Forelimb muscle (tissue), 1 donor: ENCODE measurements at places on chromosomes 1 and 21. TPM values are rescaled to one million over a fixed set of nuclear protein-coding genes. Genes with fewer than 3 reads are reported as not detected.

The LCE2C gene
- not detected for polyA plus RNA-seq

- DNase-seq = no peak
Measured at GRCh38 chr1:30539884-30540283, 183.5 kb downstream of the MATN1 start.

DNA sequence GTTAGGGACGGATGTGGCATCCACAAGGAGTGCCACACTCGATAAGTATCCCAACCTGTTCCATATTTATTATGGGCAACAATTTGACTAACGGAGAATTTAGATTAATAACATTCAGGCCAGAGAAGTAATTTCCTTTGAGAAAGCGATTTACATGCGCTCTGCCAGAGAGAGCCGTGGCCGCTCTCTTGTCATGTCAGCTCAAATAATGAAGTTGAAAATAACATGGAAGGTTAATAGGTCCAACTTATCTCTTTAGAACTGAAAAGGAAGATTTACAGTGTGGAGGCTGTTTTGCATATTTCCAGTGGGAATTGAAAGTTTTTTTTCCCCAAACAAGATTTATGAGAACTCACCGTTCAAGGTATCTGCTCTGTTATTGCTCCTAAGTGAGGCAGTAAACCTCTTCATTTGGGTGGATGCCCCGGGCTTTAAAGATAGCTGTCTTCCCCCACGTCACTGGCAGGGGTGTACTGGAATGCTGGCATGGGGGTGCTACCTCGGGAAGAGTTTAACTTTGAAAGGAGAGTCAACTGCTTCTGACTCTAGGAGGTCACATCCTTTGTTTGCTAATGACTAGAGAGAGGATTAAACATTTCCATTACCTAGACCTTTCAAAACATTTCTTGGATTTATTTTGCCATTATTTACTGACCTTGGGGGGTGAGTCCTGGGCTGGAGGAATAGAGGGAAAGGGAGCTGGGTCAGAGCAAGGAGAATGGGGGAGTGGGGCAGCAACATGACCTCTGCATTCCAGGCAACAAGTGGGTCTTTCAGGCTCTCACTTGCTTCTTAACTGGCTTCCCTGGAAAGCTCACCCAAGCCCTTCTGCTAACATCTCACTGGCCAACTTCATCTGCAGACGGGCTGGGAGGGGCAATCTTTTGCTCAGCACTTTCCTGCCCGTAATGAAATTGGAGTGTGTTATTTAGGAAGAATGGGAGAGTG is 204.2 kb downstream of the CAMTA1 start:
- DNase-seq = no peak

DNA sequence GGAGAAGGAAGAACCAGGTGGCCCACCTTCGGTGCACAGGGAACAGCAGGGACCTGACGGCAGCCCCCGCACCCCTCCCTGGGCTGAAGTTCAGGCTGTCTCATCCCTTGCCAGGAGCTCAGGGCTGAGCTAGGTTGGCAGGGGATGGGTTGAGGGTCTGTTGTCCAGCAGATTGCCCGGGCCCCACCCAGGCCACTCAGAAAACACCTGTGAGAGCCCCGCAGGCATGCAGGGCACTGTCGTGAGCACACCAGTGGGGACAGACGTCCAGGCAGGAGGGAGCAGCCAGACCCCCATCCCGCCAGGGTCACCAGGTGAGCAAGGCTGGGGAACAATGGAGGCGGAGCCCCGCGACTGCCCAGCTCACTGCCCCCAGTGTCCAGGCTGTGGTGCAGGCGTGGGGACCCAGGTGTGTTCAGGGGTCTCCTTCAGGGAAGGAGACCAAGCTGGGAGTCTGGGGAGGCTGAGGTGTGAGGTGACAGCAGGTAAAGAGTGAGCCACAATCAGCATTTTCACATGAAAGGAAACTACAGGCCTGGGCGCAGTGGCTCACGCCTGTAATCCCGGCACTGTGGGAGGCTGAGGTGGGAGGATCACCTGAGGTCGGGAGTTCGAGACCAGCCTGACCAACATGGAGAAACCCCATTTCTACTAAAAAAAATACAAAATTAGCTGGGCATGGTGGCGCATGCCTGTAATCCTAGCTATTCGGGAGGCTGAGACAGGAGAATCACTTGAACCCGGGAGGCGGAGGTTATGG is 9.4 kb upstream of the SAMD11 start:
- DNase-seq = no peak

- no peak for DNase-seq
Measured at GRCh38 chr1:184242507-184242943, 144.3 kb upstream of the C1orf21 start.

The GJB3 gene
- polyA plus RNA-seq = not detected

The TACSTD2 gene
- polyA plus RNA-seq = 0.14 TPM

DNA sequence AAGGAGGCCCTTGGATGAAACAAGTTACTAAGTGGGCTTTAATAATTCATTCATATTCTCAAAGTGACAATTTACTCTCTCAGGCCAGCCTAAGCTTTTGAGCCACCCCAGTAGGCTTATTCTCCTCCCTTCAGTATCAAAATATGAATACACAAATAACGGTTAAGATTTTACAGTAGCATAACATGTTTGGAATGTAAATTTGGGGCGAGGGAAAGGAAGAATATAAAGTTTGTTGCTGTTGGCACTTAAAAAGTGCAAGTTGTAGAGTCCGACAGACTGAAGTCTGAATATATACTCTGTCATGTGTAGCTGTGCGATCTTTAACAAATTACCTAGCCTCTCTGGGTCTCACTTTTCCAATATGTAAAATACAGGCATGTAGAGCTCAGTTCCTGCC is 22.6 kb upstream of the MYSM1 start:
- no peak for DNase-seq

DNA sequence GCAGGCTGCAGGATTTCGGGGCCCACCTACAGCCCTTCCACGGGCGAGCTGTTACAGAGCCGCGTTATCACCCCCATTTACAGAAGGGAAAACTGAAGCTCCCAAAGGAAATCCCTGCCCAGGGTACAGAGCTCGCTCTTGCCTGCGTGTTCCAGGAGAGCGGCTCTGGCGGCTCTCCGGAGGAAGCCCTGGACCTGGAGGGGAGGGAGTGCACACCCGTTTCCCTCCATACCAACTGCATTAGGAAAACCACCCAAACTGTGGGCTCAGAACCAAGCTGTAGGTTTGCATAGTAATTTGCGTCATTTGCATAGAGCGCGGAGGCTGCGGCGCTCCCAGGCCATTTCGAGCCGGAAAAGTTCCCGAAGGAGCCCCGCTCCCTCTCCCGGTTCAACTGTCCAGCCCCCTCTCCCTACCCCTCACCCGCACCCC is 24.7 kb upstream of the ADGRB2 start:
- DNase-seq = no peak

DNA sequence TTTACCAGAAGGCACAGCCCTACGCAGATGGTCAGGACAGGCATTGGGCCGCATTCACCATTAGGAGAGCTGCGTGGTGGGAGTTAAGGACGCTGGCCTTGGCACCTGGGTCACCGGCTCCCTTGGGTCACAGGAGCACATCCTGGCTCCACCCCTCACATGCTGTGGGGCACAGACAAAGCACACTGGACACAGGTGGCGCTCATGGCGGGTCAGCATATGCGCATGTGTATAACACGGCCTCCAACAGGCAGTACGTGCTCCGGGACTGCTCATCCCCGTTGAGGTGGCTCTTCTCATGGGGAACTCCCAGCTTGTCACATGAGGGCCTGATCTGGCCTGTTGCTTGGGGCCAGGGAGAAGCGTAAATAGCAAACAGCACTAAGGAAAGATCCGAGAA is 25.0 kb downstream of the PGBD5 start:
- no peak for DNase-seq

DNA sequence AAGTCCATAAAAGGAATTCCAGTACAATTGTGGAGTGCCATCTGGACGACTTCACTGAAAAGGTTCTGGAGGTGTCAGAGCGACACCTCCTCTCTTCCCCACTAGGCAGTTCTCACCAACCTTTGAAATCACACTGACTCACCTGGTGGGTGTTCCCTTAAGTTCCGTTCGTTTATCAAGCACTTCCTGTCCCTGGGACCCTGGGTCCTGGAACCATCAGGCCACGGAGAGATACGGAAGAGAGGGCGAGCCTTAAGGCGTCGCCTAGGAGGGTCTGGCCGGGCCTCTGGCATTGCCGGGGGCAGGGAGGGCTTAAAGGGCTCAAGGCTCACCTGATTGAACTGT is 317 bp downstream of the SPAG17 start:
- DNase-seq = no peak

The SLFNL1 gene
- 0.59 TPM for polyA plus RNA-seq

The SYT11 gene
- polyA plus RNA-seq = 14.1 TPM

- DNase-seq = no peak
Measured at GRCh38 chr1:90000934-90001676, 6.2 kb downstream of the ZNF326 start.

The ARID1A gene
- 41.5 TPM for polyA plus RNA-seq
